Esophagus squamous epithelium (tissue), 5 donors: ENCODE measurements at places on chromosomes 3 and 15. TPM values are rescaled to one million over a fixed set of nuclear protein-coding genes. Genes with fewer than 3 reads are reported as not detected.

DNA sequence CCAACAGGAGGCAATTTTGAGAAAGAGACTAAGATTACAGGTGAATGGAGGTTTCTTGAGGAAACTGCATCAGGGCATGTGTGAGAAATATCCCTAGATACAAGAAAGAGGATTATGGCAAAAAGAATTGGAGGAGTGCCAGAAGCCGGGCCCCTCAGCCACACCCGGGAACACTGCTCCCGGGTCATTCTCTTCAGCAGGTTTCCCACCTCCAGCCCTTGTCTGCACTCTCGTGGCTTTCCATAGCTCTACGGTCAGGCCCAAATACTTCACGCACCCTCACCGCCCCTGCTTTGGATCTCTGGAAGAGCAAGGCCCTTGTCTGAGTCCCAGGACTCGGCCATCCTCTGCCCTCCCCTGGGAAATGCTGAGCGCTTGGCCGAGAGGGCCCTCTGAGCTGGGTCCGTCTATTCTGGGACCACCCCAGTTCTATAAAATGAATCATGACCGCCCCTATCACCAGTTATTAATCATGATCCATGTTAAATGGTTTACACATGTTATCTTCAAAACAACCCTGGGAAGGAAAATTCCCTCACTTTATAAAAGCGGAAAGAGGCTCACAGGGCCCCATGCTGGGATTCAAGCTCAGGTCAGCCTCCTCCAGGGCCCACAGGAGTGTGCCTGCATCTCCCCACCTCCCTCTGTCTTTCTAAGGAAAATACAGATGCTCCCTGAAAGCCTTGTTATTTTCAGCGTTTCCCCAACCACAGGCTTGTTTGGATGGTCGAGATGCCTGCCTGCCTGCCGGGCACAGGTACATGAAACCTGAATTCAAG lies 38.8 kb upstream of the SPTBN5 start:
- no peak for DNase-seq

- DNase-seq, result no peak
Measured at GRCh38 chr3:149586871-149587270, 71.0 kb downstream of the WWTR1 start.

DNA sequence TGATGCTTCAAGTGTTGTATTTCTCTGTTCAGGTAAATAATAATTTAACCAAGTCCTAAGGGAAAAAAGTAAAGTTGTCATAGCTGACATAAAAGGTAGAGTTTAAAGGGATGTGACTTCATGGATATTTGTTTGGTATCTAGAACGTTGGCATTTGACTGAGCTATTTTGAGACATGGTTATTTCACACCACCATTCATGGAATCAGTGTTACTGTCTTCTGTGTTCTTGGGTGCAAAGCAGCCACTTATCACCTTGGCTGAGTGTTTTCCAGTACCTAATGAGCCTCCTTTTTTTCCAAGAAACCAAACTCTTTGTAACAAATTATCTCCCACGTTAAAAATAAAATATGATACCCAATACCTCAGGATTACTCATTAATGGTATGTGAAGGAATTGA lies 155.8 kb downstream of the GHSR start:
- no peak for DNase-seq

GRCh38 chr3:31636694-31637442 lies 104.1 kb downstream of the STT3B start:
- DNase-seq, result no peak

The PPP1R14D gene
- 0.68 TPM for total RNA-seq

The ADCY5 gene
- total RNA-seq, result 17.4 TPM

GRCh38 chr15:64182859-64183370 lies 20.1 kb upstream of the PPIB start:
- no peak for DNase-seq

DNA sequence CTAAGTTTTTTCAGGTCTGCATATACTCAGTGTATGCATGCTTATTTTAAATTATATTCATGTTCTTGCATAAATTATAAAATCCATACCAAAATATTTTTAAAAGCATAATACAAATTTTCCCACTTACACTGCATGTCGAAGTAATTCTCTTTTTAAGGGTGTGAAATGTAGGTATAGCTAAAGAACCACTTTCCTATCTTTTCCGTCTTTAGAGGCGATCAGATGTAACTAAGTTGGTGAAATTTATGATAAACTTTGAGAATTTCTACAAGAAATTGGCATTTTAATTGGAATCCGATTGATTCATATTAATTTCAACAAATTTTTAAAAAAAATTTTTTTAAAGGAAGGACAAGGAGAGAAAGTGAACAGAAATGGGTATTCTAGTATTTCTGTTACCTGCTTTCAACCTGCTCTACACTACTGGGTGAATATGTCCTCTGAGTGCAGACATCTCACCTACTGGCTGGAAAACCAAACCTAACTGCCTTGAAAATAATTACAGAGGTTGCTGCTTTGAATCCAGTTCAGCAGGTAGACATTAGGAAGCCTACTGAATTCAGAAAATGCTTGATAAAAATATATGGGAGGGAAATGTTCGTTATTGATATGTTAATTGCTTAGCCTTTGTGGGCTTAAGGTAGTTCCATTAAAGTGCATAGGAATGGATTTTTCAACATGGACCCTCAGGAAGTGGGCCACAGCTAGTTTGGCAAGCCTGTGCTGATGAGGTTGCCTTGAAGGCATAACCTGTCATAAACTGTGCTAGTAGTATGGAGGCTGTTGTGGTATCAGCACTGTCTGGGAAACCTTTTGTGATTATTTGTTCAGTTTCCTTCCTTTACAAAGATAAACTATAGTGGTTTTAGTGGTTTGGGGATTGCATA lies 5.1 kb downstream of the TRIM71 start:
- no peak for DNase-seq

GRCh38 chr3:10506696-10507095 lies 1.3 kb upstream of the ATP2B2 start:
- DNase-seq, result no peak

The EPHB3 gene
- 45.0 TPM for total RNA-seq

The TTLL3 gene
- total RNA-seq, result 29.2 TPM

DNA sequence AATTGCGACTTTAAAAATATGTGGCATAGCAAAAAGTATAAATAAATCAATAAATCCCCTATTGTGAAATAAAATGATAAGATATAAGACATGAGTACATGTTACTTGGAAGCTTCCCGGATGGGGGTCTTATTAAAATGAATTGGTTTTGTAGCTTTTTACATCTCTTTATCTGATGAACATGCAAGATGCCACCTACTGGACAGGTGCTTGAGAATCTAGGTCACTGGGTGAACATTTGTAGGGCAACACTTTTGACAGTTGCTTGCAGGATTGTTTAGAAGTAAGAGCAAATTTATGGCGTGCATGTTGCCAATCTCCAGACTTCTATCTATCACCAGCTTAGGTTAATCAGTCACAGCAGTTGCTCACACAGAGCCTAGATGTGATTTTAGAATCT lies 362.7 kb upstream of the SUCLG2 start:
- DNase-seq, result no peak

- no peak for DNase-seq
Measured at GRCh38 chr15:88322461-88322860, 65.9 kb upstream of the NTRK3 start.

The SNX33 gene
- 20.3 TPM for total RNA-seq

DNA sequence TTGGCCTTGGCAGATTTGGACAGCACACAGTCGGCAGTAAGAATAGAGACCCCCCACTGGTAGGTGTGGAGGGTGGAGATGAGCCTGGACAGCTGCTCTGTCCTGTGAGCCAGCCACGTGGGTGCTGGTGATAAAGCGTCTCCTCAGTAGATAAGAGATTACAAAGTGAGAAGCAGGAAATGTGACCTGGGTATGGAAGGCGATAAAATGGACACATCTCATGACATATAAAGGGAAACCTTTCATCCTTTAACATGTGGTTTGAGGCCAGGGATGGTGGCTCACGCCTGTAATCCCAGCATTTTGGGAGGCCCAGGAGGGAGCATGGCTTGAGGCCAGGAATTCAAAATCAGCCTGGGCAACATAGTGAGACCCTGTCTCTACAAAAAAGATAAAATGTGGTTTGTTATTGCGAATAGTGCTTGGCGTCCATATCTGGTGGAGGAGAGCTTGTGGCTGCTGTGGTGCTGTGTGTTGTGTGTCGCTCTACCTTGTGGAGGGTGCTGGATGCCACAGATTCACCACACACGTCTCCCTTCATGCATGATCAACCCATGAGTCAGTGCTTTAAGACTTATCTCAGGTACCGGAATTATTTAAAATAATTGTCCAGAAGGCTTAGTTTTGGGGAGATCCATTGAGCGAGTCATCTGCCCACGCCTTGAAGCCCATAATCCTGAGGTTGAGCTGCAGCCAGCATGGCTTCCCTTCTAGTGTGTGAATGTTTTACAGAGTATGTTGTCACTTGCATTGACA lies 157.0 kb downstream of the GABRG3 start:
- DNase-seq, result no peak

DNA sequence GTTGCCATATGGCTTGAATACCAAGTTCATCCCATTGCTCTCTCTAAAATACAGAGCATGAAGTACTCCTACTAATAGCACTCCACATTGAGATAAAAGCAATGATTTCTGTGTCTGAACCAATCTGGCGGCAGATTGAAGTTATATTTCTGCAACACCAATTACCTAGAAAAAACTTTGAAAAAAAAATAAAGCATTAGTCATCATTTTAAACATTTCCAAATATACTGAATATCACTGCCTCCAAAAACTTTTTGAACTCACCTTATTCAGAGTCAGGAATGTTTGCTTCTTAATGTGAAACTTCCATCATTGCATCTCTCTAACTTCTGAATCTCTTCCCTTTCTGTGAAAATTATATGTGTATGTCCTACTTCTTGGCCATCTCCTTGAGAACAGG lies 540.5 kb downstream of the GRM7 start:
- DNase-seq, result no peak

The TTLL13 gene
- not detected for total RNA-seq

The GPR27 gene
- total RNA-seq, result 2.9 TPM

GRCh38 chr15:49645941-49646340 lies 25.1 kb downstream of the DTWD1 start:
- DNase-seq, result no peak
